ENCODE measurements at places on chromosomes 6 and 20. TPM values are rescaled to one million over a fixed set of nuclear protein-coding genes. Genes with fewer than 3 reads are reported as not detected.

ASIP gene
- not detected for total RNA-seq

GRCh38 chr20:48338717-48339116 lies 489.1 kb downstream of the PREX1 start:
- H3K27me3 ChIP-seq = peaks cover 8% of the 10 kb centered on the region
- peaks cover 20% of the 10 kb centered on the region for H3K4me1 ChIP-seq
- H3K4me3 ChIP-seq = no peak overlapping the region
- H3K27ac ChIP-seq = no peak overlapping the region

DNA sequence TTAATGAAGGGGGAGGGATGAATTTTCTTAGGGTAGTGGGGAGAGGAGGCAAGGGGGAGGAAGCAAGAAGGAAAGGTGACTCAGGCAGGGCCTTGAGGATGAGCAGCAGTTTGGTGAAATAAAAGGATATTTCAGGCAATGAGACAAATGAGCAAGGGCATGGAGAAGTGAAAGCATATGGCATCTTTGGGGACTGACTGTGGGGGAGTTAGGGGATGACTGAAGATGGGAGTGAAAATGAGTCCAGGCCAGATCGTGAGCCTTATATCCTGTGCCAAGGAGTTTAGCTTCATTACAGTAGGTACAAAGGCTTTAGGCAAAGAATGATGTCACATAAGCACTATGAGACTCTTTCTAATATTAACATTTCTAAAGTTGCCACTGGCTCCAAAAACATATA lies 51.9 kb downstream of the ILRUN start:
- H3K4me1 ChIP-seq = peaks cover 10% of the 10 kb centered on the region
- no peak overlapping the region for H3K4me3 ChIP-seq
- no peak for DNase-seq
- H3K36me3 ChIP-seq = no peaks in the 10 kb centered on the region
- no peak overlapping the region for H3K27ac ChIP-seq

BCLAF1 gene
- 179 TPM for total RNA-seq

DNA sequence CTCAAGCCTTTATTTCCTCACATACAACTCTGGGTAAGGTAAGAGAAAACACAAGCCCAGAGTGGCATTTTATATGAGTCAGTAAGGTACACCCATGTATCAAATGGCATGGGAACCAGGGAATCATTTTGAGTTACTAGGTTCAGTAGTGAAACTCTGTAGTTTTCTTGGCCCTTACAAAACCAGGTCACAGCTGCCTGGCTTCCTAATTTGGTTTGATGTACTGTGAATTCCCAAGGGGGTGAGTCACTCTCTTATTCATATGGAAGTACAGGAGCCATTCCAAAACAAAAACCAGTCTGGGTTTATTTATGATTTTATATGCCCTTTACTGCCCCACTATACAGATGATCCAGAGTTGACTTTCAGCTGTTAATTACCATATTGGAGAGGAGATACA lies 70.7 kb downstream of the PDE7B start:
- no peak overlapping the region for H3K27ac ChIP-seq
- no peak overlapping the region for H3K4me3 ChIP-seq
- peaks cover 8% of the 10 kb centered on the region for H3K4me1 ChIP-seq
- DNase-seq = no peak
